ENCODE measurements at places on chromosomes 5 and 9. TPM values are rescaled to one million over a fixed set of nuclear protein-coding genes. Genes with fewer than 3 reads are reported as not detected.
A peak's percentile ranks its signal among the peaks of the same experiment; 100 is the strongest.

Gene HAPLN1
- 6.6 TPM for polyA plus RNA-seq

Gene PCDHA9
- 0.11 TPM for polyA plus RNA-seq

Gene INSL6
- 0.35 TPM for polyA plus RNA-seq

Gene SH3TC2
- polyA plus RNA-seq: 7.3 TPM

Gene CDC25C
- polyA plus RNA-seq: 4.2 TPM

Gene NR6A1
- polyA plus RNA-seq: 3.8 TPM

Gene FBN2
- 19.1 TPM for polyA plus RNA-seq

Gene MARCOL
- 0.14 TPM for polyA plus RNA-seq

Gene KCNN2
- polyA plus RNA-seq: 22.5 TPM

Gene MLANA
- 0.89 TPM for polyA plus RNA-seq

Gene LMX1B
- 27.5 TPM for polyA plus RNA-seq

GRCh38 chr5:169826618-169827017 is 153.7 kb downstream of the INSYN2B start:
- no peaks in the 10 kb centered on the region for H3K36me3 ChIP-seq
- DNase-seq: no peak
- no peaks in the 10 kb centered on the region for H3K4me1 ChIP-seq
- no peaks in the 10 kb centered on the region for H3K27me3 ChIP-seq
- no peak overlapping the region for H3K27ac ChIP-seq

GRCh38 chr9:104456831-104457230 is 47.2 kb upstream of the OR13F1 start:
- H3K27ac ChIP-seq: no peak overlapping the region
- no peaks in the 10 kb centered on the region for H3K27me3 ChIP-seq
- no peak for DNase-seq
- H3K4me1 ChIP-seq: no peaks in the 10 kb centered on the region
- H3K36me3 ChIP-seq: no peaks in the 10 kb centered on the region
- H3K4me3 ChIP-seq: no peak overlapping the region

DNA sequence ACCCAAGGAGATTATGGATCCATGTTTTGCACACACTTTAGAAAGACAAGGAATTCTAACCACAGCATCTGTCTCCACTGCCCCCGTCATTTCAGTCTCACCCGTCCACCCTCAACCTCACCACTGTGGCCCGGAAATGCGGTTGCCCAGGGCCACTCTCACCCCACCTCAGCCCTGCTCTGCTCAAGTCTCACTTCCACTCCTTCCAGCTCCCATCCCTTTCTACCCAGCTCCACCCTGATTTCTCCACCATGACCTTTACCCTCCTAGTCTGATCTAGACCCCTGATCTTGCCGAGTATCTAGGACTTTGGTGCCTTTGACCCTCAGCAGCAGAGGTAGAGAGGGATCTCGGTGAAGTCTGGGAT is 7.2 kb upstream of the KCNIP1 start:
- H3K27me3 ChIP-seq: no peaks in the 10 kb centered on the region
- H3K36me3 ChIP-seq: no peaks in the 10 kb centered on the region
- peaks cover 46% of the 10 kb centered on the region for H3K4me1 ChIP-seq
- H3K27ac ChIP-seq: no peak overlapping the region
- no peak overlapping the region for H3K4me3 ChIP-seq

DNA sequence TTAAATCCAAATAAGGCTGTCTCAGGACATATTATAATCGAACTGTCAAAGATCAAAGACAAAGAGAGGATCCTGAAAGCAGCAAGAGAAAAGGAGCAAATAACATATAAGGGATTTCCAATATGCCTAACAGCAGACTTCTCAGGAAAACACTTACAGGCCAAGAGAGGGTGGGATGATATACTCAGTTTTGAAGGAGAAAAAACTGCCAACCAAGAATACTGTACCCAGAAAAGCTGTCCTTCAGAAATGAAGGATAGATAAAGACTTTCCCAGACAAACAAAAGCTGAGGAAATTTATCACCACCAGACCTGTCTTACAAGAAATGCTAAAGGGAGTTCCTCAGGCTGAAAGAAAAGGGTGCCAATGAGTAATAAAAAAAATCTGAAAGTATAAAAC is 16.0 kb downstream of the EGFLAM start:
- H3K4me1 ChIP-seq: no peaks in the 10 kb centered on the region
- DNase-seq: no peak
- no peaks in the 10 kb centered on the region for H3K27me3 ChIP-seq
- no peaks in the 10 kb centered on the region for H3K36me3 ChIP-seq
- H3K4me3 ChIP-seq: no peak overlapping the region

- H3K27me3 ChIP-seq: no peaks in the 10 kb centered on the region
- H3K4me1 ChIP-seq: no peaks in the 10 kb centered on the region
- H3K36me3 ChIP-seq: no peaks in the 10 kb centered on the region
- H3K27ac ChIP-seq: no peak overlapping the region
Measured at GRCh38 chr9:6384732-6385131, 28.3 kb upstream of the UHRF2 start.

- no peak overlapping the region for H3K27ac ChIP-seq
- peaks cover 8% of the 10 kb centered on the region for H3K4me1 ChIP-seq
- no peak for DNase-seq
Measured at GRCh38 chr9:15294604-15295003, 12.4 kb downstream of the TTC39B start.

DNA sequence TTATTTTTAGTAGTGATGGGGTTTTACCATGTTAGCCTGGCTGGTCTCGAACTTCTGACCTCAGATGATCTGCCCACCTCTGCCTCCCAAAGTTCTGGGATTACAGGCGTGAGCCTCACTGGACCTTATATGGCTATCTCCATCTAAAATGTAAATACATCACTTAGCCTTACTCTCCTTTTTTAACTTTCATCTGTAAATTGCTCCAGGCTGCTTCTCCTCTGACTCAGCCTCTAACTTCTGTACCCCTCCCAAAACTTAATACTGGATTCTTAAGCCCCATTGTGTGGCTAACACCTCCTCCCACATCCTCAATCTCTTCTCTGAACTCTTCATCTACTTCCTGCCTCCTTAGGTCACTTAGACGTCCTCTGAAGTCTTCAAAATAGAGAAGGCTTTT is 4.0 kb downstream of the SNX30 start:
- H3K36me3 ChIP-seq: no peaks in the 10 kb centered on the region
- peaks cover 17% of the 10 kb centered on the region for H3K4me1 ChIP-seq
- H3K27me3 ChIP-seq: no peaks in the 10 kb centered on the region
- no peak overlapping the region for H3K4me3 ChIP-seq
- no peak overlapping the region for H3K27ac ChIP-seq

DNA sequence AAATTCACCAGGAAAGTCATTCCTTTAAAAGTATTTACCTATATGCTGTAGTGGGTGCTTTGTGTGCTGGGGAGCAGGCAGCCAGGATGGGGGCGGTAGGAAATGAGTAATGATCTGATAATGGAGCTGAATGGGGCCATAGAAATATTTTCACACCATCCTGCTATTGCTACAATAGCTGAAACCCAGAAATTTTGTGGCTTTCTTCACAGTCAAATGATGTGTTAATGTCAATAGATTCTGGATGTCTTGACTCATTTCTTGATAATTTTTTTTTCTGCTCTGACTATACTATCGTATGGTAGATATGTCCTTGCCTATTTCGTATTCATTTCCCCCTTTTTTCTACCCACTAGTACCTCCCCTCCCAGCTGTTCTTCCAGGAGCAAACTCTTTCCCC is 59.5 kb downstream of the RORB start:
- H3K36me3 ChIP-seq: no peaks in the 10 kb centered on the region
- H3K4me3 ChIP-seq: no peak overlapping the region
- no peak for DNase-seq
- H3K27me3 ChIP-seq: peaks cover 5% of the 10 kb centered on the region
- H3K27ac ChIP-seq: no peak overlapping the region

GRCh38 chr9:76135902-76136301 is 245.4 kb downstream of the PCSK5 start:
- no peaks in the 10 kb centered on the region for H3K4me1 ChIP-seq
- DNase-seq: no peak
- H3K4me3 ChIP-seq: no peak overlapping the region
- no peak overlapping the region for H3K27ac ChIP-seq

DNA sequence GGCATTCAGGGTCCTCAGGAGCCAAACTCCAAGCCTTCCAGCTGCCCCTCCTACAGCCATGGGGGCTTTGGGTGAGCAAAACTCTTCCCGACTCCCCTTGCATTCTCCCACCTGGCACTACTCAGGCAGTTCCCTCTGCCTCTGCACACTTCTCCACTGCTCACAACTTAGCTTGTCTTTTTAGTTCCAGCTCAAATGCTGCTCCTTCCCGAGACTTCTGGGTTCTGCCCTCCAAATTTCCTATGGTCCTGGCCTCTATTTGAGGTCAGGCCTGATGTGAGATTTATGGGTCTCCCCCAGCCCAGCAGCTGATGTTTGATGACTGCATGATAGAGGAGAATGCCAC is 5.7 kb upstream of the SLC25A48 start:
- no peaks in the 10 kb centered on the region for H3K36me3 ChIP-seq
- no peak overlapping the region for H3K4me3 ChIP-seq
- no peak for DNase-seq
- H3K4me1 ChIP-seq: peaks cover 37% of the 10 kb centered on the region
- H3K27me3 ChIP-seq: peaks cover 16% of the 10 kb centered on the region

- no peak overlapping the region for H3K27ac ChIP-seq
- H3K27me3 ChIP-seq: no peaks in the 10 kb centered on the region
- no peaks in the 10 kb centered on the region for H3K4me1 ChIP-seq
- no peak for DNase-seq
- no peaks in the 10 kb centered on the region for H3K36me3 ChIP-seq
Measured at GRCh38 chr9:90502134-90502533, 140.5 kb downstream of the DIRAS2 start.

DNA sequence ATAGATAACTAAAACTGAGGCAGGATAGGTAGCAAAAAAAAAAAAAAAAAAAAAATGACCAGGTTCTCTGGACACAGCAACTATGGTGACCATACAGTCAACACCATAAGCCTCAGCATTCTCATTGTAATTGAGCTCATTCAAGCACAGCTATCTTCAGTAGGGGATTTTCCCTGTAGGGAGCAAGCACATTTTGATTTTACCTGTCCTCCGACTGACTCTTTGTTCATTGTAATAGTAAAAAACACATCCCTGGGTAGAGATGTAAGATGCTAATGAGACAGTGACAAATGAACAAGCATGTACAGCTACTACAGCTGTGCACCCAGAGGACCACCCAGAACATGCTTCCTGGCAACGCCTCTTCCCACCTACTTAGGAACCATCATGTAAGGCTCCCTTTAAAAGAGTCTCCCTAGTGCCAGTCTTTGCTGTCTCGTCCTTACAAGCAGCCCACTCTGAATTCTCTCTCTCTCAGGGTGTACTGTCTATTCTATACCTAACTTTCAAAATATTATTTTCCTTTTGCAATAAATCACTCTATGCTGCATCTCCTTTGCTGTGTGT is 65.0 kb upstream of the FBXW11 start:
- H3K36me3 ChIP-seq: peaks cover 2% of the 10 kb centered on the region
- DNase-seq: no peak
- no peaks in the 10 kb centered on the region for H3K27me3 ChIP-seq
- H3K4me1 ChIP-seq: no peaks in the 10 kb centered on the region
- H3K4me3 ChIP-seq: no peak overlapping the region

GRCh38 chr5:56480705-56481427 is 247.7 kb upstream of the ANKRD55 start:
- H3K27ac ChIP-seq: peak overlapping the region; percentile 94
- peaks cover 29% of the 10 kb centered on the region for H3K4me1 ChIP-seq
- peak; percentile 54 for DNase-seq
- H3K4me3 ChIP-seq: peak overlapping the region; percentile 62
- H3K27me3 ChIP-seq: no peaks in the 10 kb centered on the region

DNA sequence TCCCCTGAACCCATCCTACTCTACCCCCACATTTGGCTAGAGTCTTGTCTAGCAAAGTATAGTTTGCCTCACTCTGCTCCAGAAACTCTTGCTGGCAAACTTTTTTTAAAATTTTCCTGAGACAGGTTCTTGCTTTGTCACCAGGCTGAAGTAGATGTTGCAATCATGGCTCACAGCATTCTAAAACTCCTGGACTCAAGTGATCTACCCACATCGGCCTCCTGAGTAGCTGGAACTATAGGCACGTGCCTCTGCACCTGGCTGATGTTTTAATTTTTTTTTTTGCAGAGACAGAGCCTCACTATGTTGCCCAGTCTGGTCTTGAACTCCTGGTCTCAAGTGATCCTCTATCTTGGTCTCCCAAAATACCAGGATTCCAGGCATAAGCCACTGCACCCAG is 175.8 kb upstream of the FBXL17 start:
- H3K27me3 ChIP-seq: no peaks in the 10 kb centered on the region
- no peaks in the 10 kb centered on the region for H3K36me3 ChIP-seq
- no peak for DNase-seq

- H3K4me3 ChIP-seq: no peak overlapping the region
- H3K4me1 ChIP-seq: peaks cover 10% of the 10 kb centered on the region
- no peak overlapping the region for H3K27ac ChIP-seq
- DNase-seq: no peak
Measured at GRCh38 chr5:134851307-134851923, 5.6 kb downstream of the C5orf24 start.

DNA sequence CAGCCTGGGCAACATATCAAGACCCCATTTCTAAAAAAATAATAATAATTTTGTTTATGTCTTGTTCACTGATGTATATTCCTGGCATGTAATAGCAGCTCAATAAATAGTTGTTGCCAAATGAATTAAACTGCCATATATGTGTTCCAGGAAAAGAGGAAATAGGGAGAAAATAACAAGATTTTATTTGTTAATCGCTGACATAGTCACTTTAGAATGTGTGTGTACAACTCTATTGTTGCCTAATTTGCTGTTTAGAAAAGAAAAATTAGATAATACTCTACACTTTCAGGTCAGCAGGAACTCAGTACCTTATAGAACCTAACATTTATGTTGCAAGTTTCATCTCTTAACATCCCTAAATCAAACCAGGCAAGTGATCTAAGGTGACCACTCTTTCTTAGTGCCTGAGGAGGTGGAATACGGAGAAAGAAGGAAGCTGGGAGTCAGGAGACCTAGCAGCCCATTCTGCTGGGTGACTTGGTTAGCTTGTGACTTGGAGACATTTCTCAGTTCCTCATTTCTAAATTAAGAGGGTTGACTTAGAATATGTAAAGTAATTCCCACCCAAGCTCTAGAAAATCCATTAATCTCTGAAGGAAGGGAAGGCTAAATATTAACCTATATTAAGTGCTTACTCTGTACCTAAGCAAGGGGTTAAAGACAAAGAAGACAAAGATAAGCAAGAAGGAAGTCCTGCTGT is 110.3 kb upstream of the IQGAP2 start:
- no peaks in the 10 kb centered on the region for H3K36me3 ChIP-seq
